Esophagus mucosa (tissue), 1 donor: ENCODE measurements at places on chromosomes 16 and 17. TPM values are rescaled to one million over a fixed set of nuclear protein-coding genes. Genes with fewer than 3 reads are reported as not detected.

- no peak for ATAC-seq
Measured at GRCh38 chr17:47197821-47198220, 8.7 kb upstream of the CDC27 start.

DNA sequence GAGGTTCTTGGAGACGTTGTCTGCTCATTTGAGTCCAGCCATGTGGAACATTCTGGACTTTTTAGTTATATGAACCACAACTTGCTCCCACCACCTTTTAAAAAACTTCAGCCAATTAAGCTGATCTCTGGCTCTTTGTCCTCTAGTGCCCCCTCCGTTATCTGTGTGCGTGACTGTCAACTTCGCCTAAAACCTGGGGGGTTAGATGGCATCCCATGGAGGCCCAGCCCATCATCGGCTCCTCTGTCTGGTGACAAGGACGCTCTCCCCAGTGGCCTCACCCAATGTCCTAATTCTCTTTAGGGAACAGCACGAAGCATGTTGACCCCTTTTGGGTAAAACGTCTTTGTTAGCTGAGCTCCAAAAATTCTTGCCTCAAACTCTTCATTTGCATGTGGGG lies 341.0 kb upstream of the TNRC6C start:
- no peak for ATAC-seq

The KRT35 gene
- not detected for total RNA-seq

GRCh38 chr17:62892870-62893338 lies 73.1 kb upstream of the TANC2 start:
- peak; percentile 98 for ATAC-seq

DNA sequence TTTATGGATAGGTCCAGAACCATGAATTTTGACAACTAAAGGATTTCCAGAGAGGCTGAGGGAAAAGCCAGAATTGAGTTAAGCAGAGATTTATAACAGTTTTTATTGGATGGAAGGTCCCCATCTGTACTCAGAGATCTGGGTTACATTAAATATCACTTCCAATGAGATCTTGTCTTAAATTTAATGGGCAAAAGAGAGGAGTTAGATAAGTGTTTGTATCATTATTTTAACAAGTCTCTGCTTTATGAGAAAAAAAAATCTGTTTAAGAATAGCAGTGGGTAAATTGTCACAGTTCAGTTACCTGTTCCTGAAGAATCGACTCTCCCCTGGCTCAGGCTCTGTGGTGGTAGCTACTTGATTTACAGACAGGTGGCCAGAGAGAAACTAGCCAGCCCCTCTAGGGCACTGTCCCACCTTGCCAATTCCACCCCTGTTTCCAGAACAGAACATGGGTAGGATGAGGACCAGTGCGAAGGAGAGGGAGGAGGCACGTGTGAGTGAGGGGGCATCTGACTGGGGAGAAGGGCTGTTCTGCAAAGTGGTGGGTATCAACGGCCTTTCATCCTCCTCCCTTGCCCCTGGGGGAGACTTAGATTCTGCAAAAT lies 22.1 kb upstream of the CRHR1 start:
- no peak for ATAC-seq

The SPATA32 gene
- total RNA-seq = 0.24 TPM

- no peak for ATAC-seq
Measured at GRCh38 chr16:81902025-81902424, 109.2 kb downstream of the SDR42E1 start.

The SLC6A2 gene
- total RNA-seq = not detected

The WNK4 gene
- 0.40 TPM for total RNA-seq

- ATAC-seq = no peak
Measured at GRCh38 chr16:50762241-50762640, 20.4 kb downstream of the CYLD start.

DNA sequence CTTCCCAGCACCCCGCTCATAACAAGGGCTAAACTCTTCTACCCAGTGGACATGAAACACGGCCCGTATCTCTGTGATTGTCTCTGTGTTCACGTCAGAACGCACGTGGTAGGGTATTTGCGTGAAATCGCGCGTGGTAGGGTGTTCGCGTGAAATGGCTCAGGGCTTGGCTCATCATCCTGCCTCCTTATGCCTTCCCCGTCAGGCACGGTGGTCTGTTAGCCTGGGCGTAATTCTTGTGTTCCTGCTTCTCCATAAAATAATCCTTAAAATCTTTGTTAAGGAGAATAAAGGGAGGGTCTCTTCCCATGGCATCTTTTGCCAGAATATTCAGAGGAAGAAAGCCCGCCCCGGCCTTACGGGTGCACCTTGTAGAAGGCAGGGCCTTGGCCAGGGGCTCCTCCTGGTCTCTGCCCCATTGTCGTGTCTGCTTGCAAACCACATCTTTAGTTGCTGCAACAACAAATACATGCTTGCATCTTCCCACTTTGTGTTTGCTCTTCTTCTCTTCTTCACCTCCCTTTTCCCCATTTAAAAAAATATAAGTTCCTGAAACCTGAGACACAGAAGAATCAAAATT lies 116.7 kb upstream of the CHMP6 start:
- ATAC-seq = no peak

GRCh38 chr16:68978303-68978954 lies 127.0 kb upstream of the HAS3 start:
- no peak for ATAC-seq

GRCh38 chr17:8369944-8370343 lies 6.6 kb downstream of the KRABD2 start:
- no peak for ATAC-seq

DNA sequence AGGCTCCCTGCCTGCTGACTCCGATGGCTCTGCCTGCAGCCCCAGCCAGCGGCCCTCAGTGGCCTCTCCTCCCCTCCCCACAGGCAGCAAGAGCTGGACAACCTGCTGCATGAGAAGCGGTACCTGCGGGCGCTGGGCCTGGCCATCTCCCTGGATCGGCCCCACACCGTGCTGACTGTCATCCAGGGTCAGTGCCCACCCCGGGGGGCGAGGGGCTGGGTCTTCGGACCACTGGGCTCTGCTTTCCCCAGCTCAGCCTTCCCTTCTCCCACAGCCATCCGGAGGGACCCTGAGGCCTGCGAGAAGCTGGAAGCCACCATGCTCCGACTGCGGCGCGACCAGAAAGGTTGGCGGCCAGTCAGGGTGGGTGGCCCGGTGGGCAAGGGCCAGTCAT lies 3.4 kb downstream of the NOXO1 start:
- no peak for ATAC-seq

GRCh38 chr17:73224663-73225305 lies 31.9 kb downstream of the COG1 start:
- ATAC-seq = peak; percentile 47

DNA sequence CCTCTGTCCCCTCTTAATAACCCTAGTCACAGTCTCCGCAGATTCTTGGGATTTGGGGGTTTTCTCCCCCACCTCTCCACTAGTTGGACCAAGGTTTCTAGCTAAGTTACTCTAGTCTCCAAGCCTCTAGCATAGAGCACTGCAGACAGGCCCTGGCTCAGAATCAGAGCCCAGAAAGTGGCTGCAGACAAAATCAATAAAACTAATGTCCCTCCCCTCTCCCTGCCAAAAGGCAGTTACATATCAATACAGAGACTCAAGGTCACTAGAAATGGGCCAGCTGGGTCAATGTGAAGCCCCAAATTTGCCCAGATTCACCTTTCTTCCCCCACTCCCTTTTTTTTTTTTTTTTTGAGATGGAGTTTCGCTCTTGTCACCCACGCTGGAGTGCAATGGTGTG lies 5.6 kb downstream of the CCL22 start:
- ATAC-seq = no peak

DNA sequence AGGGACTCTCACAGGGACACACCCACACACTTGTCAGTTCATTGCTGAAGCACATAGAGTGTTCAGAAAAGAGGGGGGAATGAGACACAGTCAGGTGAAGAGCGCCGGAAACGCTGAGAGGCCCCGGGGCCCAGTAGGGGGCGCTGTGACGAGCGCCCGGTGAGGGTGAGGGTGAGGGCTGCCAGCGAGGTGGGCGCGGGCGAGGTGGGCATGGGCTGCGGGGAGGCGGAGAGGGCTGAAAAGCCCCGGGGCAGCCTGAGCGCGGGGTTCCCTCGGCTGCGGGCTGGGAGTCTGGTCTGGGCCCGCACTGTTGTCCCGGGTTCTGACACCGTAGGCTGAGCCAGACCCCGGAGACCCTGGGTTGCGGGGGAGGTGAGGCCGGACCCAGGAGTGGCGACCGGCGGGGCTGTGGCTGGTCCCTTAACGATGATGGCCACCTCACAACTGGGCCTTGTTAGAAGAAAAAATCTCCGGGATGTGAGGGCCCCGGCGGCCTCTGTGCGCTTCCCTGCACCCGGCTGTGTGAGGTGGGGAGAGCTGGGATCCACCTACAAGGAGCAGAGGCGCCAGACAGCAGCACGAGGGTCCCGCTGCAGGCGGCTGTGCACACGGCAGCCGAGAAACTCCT lies 91.4 kb downstream of the C16orf78 start:
- no peak for ATAC-seq

- no peak for ATAC-seq
Measured at GRCh38 chr16:69250081-69250480, 61.1 kb upstream of the VPS4A start.

The GINS2 gene
- total RNA-seq = 10.9 TPM

The HOXB7 gene
- total RNA-seq = 2.1 TPM

DNA sequence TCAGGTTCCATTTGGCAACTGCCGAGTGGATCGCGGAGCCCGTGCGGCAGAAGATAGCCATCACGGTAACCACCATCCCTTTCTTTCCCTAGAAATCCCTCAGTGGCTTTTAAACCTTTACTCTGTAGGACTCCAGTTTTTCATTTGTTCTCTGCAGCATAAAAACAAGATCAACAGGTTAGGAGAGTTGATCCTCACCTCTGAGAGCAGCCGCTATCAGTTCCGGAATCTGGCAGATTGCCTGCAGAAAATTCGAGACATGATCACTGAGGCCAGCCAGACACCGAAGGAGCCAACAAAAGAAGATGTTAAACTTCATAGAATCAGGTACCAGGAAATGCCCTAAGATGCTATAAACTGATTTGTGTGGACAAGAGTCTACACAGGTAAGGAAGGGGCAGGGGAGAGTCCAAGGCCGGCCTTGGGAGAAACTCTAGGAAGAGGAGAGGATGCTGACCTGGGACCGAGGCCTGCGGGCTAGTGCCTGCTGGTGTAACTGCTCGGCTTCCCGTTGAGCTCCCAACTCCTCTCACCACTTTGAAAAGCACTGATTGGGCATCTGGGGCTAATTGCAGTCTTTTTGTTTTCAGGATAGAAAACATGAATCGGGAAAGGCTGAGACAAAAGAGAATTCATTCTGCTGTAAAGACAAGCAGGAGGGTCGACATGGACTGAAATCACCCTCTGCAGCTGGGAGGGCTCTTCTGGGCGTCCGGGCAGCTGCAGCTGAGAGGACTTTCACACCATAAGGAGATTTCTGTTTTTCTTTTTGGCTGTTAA lies 8.1 kb downstream of the MRPL58 start:
- no peak for ATAC-seq

The CTRB2 gene
- total RNA-seq = not detected

- no peak for ATAC-seq
Measured at GRCh38 chr16:1575578-1575977, 36.3 kb downstream of the IFT140 start.

The AOC2 gene
- 0.44 TPM for total RNA-seq

- no peak for ATAC-seq
Measured at GRCh38 chr17:59254742-59255141, 34.4 kb downstream of the GDPD1 start.

The RCVRN gene
- not detected for total RNA-seq

- no peak for ATAC-seq
Measured at GRCh38 chr17:82399041-82399441, 19.1 kb upstream of the HEXD start.

The TEX19 gene
- not detected for total RNA-seq

The CCL8 gene
- total RNA-seq = not detected

- ATAC-seq = peak; percentile 44
Measured at GRCh38 chr17:6098050-6098822, 28.1 kb downstream of the WSCD1 start.

The KRT40 gene
- not detected for total RNA-seq

DNA sequence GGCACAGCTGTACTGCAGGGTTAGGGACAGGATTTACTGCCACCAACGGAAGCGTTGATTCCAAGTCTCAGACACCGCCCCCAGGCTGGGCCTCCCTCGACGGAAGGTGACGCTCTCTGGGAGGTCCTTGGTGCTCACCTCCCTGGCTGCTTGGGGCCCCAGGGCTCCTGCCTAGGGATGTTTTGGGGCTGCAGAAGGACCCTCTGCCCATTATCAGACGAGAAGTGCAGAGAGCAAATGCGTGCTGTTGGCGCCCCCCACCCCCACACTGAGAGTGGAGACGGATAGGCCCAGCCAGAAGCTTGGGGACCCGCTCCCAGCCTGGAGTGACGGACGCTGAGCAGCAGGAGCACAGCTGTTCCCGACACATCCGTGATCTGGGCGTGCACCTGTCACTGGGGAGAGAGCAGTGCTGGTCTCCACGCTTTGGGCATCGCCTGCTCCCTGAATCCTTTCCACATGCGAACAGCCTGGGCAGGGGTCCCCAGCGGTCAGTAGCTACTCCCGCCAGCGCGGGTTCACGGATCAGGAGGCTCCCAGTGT lies 5.1 kb upstream of the SOX8 start:
- ATAC-seq = no peak

The SLFN14 gene
- not detected for total RNA-seq

The PABPN1L gene
- total RNA-seq = not detected

The ENGASE gene
- total RNA-seq = 6.5 TPM

The GPRC5C gene
- total RNA-seq = 13.0 TPM

DNA sequence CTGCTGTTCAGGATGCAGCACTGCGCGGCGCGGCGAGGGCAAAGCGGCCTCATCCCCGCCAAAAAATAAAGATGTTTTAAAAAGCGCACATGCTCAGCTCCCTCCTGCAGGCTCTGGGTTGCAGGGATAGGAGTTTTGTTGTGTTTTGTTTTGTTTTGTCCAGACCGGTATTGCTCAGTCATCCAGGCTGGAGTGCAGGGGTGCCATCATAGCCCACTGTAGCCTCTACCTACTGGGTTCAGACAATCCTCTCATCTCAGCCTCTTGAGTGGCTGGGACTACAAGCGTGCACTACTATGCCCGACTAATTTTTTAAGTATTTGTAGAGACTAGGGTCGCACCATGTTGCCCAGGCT lies 636 bp downstream of the WWOX start:
- peak; percentile 50 for ATAC-seq

GRCh38 chr17:18141210-18141803 lies 32.8 kb downstream of the MYO15A start:
- peak; percentile 27 for ATAC-seq

- ATAC-seq = no peak
Measured at GRCh38 chr17:53932386-53932785, 109.7 kb downstream of the KIF2B start.

- no peak for ATAC-seq
Measured at GRCh38 chr16:84611041-84611440, 6.8 kb downstream of the COTL1 start.

DNA sequence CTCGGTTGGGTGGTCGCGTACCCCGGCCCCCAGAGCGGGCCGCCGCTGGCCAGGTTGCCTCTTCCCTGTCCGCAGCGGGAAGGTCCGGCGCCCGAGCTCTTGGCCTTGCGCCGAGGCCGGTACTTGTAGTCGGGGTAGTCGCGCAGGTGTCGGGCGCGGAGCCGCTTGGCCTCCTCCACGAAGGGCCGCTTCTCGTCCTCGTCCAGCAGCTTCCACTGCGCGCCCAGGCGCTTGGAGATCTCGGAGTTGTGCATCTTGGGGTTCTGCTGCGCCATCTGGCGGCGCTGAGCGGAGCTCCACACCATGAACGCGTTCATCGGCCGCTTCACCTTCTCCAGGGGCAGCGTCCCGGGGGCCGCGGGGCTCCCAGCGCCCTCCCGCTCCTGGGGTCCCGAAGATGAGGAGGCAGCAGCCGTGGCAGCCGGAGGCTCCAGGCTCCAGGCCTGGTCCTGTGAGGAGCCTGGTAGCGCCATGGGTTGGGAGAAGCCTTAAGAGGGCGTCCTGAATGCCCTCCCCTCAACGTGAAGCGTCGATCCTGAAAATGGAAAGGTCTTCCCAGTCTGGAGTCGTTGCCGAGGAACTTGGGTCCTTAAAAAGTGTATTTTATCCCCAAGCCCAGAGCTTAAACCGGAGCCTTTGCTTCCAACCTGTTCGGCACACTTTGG lies 558 bp downstream of the SOX15 start:
- ATAC-seq = peak; percentile 63

The ORMDL3 gene
- 18.5 TPM for total RNA-seq
